ENCODE measurements at places on chromosomes 7 and 10. TPM values are rescaled to one million over a fixed set of nuclear protein-coding genes. Genes with fewer than 3 reads are reported as not detected.

DNA sequence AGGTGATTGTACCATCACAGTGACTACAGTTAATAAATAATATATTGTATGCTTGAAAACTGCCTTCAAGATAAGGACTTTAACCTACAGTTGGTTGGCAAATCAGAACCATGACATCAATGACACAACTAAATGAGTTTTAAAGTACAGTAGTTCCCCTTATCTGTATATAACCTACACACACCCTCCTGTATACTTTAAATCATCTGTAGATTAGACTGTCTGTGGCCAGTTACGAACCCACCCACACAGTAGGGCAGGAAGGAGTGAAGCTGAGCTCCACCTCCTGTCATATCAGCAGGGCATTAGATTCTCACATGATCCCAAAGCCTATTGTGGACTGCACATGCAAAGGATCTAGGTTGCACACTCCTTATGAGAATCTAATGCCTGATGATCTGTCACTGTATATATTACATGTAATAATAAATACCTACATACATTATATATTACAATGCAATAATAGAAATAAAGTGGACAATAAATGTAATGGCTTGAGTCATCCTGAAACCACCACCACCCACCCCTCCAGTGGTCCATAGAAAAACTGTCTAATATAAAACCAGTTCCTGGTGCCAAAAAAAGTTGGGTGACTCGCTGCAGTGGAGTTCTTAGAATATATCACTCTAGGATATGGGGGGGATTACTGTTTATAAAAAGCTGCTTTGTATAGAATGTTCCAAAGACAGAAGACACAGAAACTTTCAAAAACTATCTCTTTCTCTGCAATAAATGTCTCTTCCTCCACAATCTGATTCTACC lies 5.6 kb downstream of the TPK1 start:
- H3K36me3 ChIP-seq: no peaks in the 10 kb centered on the region
- H3K4me1 ChIP-seq: no peaks in the 10 kb centered on the region
- H3K4me3 ChIP-seq: no peak overlapping the region
- DNase-seq: peak; percentile 63
- no peaks in the 10 kb centered on the region for H3K27me3 ChIP-seq

GRCh38 chr10:5540080-5540479 lies 15.3 kb downstream of the CALML3 start:
- H3K4me1 ChIP-seq: peaks cover 19% of the 10 kb centered on the region
- H3K4me3 ChIP-seq: no peak overlapping the region
- H3K36me3 ChIP-seq: no peaks in the 10 kb centered on the region

GRCh38 chr10:129033340-129033739 lies 433.7 kb upstream of the MGMT start:
- no peaks in the 10 kb centered on the region for H3K36me3 ChIP-seq
- H3K27ac ChIP-seq: no peak overlapping the region
- no peaks in the 10 kb centered on the region for H3K4me1 ChIP-seq

DNA sequence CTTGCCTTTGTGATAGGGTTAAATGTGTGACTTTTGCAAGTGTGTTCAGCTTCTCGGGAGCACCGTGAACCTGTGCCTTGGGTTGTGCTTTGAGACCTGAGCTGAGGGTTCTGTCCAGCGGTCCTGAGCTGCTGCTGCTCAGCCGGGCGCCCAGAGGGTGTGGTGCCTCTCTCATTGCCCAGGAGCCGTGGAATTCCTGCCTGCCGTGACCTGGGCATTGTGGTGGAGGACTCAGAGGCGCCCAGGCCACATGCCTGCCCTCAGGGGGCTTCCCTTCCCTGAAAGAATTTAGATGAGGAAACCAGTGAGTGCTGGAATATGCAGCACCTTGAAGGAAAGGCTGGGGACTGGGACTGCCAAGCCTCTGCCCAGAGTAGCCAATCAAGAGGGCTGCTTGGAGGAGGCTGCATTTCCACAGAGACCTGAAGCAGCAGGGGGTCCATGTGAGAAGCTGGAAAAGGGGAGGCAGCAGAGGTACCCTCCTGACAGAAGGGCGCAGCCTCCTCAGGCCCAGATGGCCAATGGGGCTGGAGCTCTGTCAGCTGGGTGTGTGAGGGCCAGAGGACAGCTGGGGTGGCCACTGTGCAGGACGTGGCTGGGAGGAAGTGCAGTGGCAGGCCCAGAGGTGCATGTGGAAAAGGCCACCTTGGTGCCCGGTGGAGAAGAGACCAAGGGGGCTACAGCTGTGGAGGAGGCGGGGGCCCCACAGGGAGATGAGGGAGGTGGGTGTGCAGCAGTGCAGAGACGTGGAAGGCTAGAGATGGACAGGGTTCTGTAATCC lies 107.3 kb downstream of the NKX6-2 start:
- DNase-seq: no peak
- H3K27me3 ChIP-seq: no peaks in the 10 kb centered on the region

GRCh38 chr7:149727899-149728476 lies 45.4 kb downstream of the ZNF467 start:
- no peaks in the 10 kb centered on the region for H3K36me3 ChIP-seq
- H3K27me3 ChIP-seq: no peaks in the 10 kb centered on the region
- DNase-seq: no peak
- H3K4me1 ChIP-seq: no peaks in the 10 kb centered on the region
- no peak overlapping the region for H3K27ac ChIP-seq

DNA sequence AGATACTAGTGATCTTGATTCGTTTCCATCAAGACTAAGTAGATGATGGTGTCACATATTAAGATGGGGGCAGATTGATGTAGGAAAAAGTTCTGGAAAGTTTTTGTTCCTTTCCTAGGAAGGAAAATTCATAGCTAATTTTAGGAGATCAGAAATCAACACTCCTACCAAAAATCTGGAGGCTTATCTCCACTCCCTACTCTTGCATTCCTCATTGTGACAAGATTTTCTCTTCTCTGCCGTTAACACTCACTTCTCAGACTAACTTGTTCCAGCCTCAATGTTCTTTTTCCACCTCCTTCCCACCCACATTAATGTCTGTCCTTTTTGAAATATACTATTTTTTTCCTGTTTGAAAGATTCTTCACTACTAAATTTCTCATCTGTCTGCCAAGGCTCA lies 851.9 kb upstream of the GHITM start:
- H3K4me3 ChIP-seq: no peak overlapping the region
- H3K36me3 ChIP-seq: no peaks in the 10 kb centered on the region
- no peaks in the 10 kb centered on the region for H3K4me1 ChIP-seq
- no peaks in the 10 kb centered on the region for H3K27me3 ChIP-seq
- no peak overlapping the region for H3K27ac ChIP-seq

- no peaks in the 10 kb centered on the region for H3K36me3 ChIP-seq
- H3K27ac ChIP-seq: no peak overlapping the region
- no peak for DNase-seq
- H3K4me1 ChIP-seq: no peaks in the 10 kb centered on the region
Observed at GRCh38 chr10:75904499-75905283, 473.3 kb downstream of the LRMDA start.

DNA sequence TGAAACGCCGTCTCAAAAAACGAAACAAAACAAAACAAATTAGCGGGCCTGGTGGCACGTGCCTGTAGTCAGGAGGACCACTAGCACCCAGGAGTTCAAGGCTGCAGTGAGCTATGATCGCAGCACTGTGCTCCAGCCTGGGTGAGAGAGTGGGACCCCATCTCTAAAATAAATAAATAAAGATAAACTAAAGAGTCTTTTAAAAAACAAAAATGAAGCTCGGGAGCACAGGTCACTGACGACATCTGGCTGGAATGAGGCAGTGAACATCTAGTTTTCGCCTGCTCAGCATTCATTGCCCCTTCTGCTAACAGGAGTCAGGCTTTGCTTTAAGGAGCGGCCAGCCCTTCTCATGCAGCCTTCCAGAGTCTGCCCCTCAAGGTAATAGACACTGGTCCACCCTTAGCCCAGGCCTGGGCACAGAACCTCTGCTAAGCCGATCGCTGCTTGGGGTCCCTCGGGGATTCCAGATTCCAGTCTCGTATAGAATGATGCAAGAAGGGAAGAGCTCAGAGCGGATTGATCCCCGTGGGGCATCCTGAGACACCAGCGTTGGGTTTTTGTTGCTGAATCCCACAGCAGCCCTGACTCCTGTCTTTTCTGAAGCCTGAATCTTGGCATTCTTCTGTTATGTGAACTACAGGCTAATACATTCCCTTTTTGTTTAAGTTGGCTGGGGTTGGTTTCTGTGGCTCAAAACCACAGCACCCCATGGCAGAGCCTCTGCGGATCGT lies 14.2 kb upstream of the FOXK1 start:
- no peak overlapping the region for H3K4me3 ChIP-seq
- H3K36me3 ChIP-seq: no peaks in the 10 kb centered on the region
- H3K27me3 ChIP-seq: no peaks in the 10 kb centered on the region
- no peak for DNase-seq
- peaks cover 11% of the 10 kb centered on the region for H3K4me1 ChIP-seq

GRCh38 chr10:108735380-108735779 lies 1187.9 kb downstream of the XPNPEP1 start:
- H3K27ac ChIP-seq: no peak overlapping the region
- no peaks in the 10 kb centered on the region for H3K4me1 ChIP-seq
- no peak for DNase-seq
- H3K36me3 ChIP-seq: no peaks in the 10 kb centered on the region
- no peaks in the 10 kb centered on the region for H3K27me3 ChIP-seq
- H3K4me3 ChIP-seq: no peak overlapping the region

DNA sequence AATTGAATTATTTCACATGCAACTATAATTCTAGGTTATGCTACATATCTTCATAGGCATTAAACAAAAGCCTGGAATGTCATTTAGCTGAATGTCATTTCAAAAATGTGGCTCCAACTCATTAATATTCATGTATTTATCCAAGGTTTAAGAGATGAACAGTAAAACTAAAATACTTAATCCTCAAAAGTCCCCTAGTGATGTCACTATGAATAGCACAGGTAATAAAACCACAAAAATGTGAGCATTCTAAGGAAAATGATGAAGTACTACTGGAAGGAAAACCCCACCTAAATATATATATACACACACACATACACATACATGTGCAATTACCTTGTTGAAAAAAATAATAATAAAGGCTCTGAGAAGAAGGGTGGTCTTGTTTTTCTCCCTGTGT lies 154.4 kb upstream of the ASAH2 start:
- no peaks in the 10 kb centered on the region for H3K36me3 ChIP-seq

- no peak overlapping the region for H3K4me3 ChIP-seq
- H3K4me1 ChIP-seq: no peaks in the 10 kb centered on the region
- no peak for DNase-seq
- no peak overlapping the region for H3K27ac ChIP-seq
- H3K27me3 ChIP-seq: no peaks in the 10 kb centered on the region
Observed at GRCh38 chr7:16347827-16348192, 73.5 kb downstream of the CRPPA start.

DNA sequence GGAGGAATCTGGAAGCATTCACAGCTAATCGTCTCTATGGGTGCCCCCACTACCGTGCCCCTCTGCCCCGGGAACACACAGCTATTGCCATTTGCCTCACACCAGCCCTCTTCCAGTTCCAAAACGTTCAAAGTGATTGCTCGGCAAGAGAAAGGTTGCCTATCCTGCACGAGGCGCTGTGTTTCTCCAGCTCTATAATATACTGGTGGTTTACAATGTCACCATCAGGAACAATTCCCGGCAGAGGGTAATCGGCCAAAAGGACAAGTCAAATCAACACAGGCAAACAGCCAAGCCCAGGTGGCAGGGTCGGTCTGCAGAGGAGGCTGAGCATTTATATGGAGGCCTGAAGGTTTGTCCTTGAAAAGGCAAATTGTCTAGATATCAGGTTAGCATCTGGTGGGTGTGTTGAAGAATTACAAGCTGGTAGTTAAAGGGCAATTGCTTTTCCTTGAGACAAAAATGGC lies 29.2 kb upstream of the TNS3 start:
- peaks cover 22% of the 10 kb centered on the region for H3K4me1 ChIP-seq
- no peaks in the 10 kb centered on the region for H3K27me3 ChIP-seq
- peak overlapping the region; percentile 79 for H3K27ac ChIP-seq
- H3K36me3 ChIP-seq: no peaks in the 10 kb centered on the region
- peak; percentile 85 for DNase-seq

- no peaks in the 10 kb centered on the region for H3K27me3 ChIP-seq
- H3K36me3 ChIP-seq: no peaks in the 10 kb centered on the region
- H3K4me3 ChIP-seq: no peak overlapping the region
Observed at GRCh38 chr10:48450233-48450740, 143.8 kb downstream of the MAPK8 start.

DNA sequence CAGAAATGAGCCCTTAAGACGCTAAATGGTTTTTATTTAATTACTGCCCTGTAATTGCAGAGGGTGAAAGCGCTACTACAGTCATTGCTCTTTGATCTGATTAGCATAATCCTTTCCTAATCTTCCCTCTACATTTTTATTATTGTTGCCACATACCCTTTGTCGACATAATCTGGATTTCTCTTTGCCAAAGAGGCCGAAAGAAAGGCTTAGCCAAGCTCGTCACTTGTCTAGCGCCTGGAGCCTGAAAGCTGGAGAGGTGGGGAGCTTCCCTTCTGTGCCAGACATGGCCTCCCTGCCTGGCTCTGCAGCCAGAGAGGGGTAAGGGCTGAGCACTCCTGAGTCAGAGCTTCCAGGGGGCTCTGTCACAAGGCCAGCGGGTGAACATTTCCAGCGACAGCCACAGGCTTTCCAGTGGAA lies 145.9 kb downstream of the PRKAG2 start:
- peaks cover 12% of the 10 kb centered on the region for H3K4me1 ChIP-seq
- H3K36me3 ChIP-seq: no peaks in the 10 kb centered on the region
- H3K27ac ChIP-seq: no peak overlapping the region
- no peak overlapping the region for H3K4me3 ChIP-seq
- no peak for DNase-seq

- no peaks in the 10 kb centered on the region for H3K27me3 ChIP-seq
- H3K27ac ChIP-seq: no peak overlapping the region
- H3K4me3 ChIP-seq: no peak overlapping the region
- H3K4me1 ChIP-seq: no peaks in the 10 kb centered on the region
- DNase-seq: no peak
- H3K36me3 ChIP-seq: no peaks in the 10 kb centered on the region
Observed at GRCh38 chr10:48572414-48572813, 32.5 kb downstream of the ARHGAP22 start.

GRCh38 chr7:19815546-19815945 lies 42.1 kb upstream of the TMEM196 start:
- no peak overlapping the region for H3K4me3 ChIP-seq
- no peaks in the 10 kb centered on the region for H3K4me1 ChIP-seq
- H3K27me3 ChIP-seq: no peaks in the 10 kb centered on the region
- no peak for DNase-seq

GRCh38 chr10:62899311-62899710 lies 83.1 kb upstream of the EGR2 start:
- H3K27ac ChIP-seq: no peak overlapping the region
- H3K4me1 ChIP-seq: no peaks in the 10 kb centered on the region
- H3K27me3 ChIP-seq: no peaks in the 10 kb centered on the region
- no peaks in the 10 kb centered on the region for H3K36me3 ChIP-seq
- H3K4me3 ChIP-seq: no peak overlapping the region

DNA sequence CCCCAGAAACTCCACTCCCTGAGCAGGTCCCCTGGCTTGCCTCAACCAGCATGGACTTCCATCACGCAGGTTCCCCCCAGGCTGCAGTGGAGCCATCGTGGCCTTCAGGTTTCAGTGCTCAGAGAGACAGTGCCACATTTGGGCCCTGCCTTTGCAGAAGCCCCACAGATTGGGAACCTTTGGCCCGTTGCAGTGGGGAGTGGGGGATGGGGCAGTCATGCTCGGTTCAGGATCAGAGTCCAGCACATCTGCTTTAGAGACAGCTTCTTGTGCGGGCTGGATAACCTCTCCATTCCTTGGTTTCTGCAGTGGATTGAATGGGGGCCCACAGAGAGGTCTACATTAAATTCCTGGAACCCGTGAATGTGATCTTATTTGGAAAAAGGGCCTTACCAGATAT lies 183.9 kb downstream of the EBF3 start:
- H3K27me3 ChIP-seq: no peaks in the 10 kb centered on the region
- no peaks in the 10 kb centered on the region for H3K36me3 ChIP-seq
- DNase-seq: no peak
- H3K4me3 ChIP-seq: no peak overlapping the region

Gene OPN1SW
- not detected for total RNA-seq

Gene ACHE
- 16.8 TPM for total RNA-seq

Gene DGKI
- total RNA-seq: 1.00 TPM

Gene GIMAP1
- total RNA-seq: 0.40 TPM

Gene TMEM196
- not detected for total RNA-seq

Gene TAF5
- total RNA-seq: 4.9 TPM

Gene TFEC
- total RNA-seq: 3.0 TPM

Gene RNF148
- total RNA-seq: 1.4 TPM
